ENCODE measurements at places on chromosomes 16 and 17.

- DNase-seq, result no peak
Measured at GRCh38 chr16:31182391-31182790, 2.5 kb downstream of the FUS start.

DNA sequence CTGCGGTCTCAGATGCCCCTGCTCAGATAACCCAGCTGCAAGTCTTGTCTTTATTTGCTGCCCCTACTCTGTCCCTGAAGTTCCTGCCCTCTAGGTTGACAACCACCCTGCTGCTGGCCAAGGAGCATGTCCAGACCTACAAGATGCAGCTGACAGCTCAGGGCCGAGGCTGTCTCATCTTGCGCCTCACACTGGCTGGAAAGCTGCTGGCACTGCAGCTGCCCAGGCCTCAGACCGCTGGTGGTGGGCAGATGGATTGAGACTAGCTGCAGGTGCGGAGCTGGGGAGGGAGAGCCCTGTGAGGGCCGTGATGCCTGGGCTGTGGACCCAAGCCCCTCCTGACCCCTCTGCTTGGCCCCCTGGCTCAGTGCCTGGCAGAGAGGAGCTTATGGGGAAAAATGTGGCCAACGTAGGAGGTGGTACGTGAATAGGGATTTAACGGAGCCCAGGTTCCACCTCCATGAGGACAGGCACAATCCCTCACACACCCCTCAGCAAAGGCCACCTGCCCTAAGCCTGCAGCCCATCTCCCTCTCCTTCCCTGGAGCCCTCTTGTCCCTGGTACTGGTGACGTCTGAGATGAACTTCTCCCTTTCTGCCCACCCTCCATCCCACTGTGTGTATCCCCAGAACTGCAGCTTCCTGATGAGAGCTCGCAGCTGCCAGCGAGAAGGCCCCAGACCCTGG, 8.3 kb upstream of the GALK1 start:
- DNase-seq, result no peak

DNA sequence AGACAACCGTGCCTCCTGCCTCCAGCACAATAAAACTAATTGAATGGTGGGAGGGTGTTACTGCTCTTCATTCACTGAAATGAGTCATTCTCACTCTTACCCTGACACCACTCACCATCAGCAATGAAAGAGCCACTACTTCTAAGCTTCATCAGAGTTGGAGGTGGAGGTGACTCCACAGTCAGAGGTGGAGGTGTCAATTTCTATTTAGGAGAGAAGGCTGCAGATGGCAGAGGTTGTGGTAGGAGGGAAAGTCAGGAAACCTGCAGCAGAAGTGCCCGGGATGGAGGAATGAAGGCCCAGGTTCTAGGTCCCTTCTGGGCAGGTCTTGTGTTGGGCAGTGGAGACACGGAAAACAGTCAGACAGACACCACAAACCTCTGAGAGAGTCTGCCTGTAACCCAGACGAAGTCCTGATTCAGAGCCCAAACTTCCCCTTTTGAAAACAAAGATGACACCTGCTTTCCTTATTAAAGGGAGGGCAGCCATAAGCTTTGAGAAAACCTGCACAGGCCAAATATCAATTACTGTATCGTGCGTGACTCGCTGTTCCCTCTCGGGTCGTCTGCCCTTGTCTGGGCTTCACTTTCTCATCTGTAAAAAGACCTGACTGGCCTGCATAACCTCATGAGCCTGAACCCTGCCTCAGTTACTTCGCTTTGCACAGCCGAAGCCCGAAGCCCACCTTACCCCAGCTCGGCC, 668 bp downstream of the ATPAF2 start:
- no peak for DNase-seq

DNA sequence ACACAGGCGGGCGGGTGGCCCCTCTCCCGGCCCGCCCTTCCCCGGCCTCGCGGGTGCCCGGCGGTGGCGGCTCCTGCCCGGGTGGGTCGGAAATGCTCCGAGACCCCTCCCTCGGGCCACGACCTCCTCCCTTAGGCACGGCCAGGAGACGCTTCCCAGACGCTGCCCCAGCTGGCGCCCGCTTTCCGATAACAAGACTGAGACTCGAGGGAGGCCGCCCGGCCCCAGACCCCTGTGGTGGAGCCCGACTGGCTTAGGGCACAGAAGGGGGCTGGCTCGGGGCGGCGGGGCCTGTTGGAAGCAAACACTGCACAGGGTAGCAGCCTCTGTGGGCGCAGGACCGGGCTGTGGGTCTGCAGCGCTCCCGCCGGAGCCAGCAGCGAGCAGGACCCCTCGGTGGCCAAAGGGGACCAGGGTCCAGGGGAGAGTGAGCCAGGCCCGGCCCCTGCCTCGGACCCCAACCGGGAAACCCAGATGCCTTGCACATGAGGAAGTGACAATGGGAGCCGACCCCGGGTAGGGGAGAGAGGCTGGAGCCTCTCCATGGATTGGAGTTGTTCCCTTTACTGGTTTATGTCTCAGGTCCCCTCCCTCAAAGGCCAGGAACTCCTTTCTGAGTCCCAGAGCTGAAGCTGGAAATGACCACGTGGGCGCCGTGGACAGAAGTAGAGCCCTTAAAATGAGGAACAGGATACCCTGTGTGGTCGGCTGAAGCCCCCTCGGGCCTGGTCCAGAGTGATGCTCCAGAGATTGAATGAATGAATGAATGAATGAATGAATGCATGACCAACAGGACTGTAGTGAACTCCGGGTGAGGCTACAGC, 19.8 kb upstream of the ADCY7 start:
- no peak for DNase-seq

- DNase-seq, result no peak
Measured at GRCh38 chr17:35713069-35713728, 18.2 kb upstream of the RASL10B start.

DNA sequence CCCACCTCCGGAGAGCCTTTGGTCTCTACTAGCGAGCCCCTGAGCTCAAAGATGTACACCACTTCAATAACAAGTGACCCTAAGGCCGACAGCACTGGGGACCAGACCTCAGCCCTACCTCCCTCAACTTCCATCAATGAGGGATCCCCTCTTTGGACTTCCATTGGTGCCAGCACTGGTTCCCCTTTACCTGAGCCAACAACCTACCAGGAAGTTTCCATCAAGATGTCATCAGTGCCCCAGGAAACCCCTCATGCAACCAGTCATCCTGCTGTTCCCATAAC, 702 bp downstream of the SPN start:
- no peak for DNase-seq

GRCh38 chr17:50763716-50764475, 3.4 kb downstream of the ANKRD40CL start:
- no peak for DNase-seq

DNA sequence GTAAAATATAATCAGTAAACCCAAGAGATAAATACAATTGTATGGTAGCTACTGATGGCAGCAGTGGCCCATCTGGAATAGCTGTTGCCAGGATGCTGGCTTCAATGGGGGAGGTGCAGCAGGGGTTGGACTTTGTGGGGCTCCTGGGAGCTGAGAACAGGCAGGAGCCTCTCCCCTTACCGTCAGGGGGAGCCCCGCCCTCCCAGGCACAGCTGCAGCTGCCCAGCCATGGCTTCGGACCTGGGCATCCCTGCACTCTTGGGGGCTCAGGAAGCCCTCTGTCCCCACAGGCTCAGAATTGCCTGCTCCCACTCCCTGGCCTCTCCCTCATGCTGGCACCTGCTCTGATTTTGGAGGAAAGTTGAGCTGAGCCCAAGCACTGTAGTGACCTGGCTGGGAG, 741.1 kb downstream of the CDH11 start:
- DNase-seq, result no peak

- DNase-seq, result no peak
Measured at GRCh38 chr17:19309701-19310100, 52.8 kb downstream of the B9D1 start.

DNA sequence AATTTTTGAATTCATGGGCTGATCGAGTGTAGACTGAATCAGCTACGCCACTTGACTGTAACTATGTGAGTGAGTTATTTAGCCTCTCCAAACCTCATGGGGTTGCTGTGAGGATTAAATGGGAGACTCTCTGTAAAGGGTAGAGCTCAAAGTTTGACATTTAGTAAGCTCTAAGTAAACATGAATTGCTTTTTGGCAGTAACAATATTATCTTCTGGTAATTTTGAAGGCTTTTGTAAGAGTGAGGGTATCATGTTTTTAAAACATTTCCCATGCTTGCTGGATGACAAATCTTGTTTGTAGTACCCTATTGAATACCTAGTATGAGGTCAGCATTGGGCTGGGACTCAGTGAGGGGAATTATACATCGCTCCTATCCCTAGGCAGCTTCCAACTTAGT, 35.3 kb downstream of the MRTFB start:
- DNase-seq, result no peak

DNA sequence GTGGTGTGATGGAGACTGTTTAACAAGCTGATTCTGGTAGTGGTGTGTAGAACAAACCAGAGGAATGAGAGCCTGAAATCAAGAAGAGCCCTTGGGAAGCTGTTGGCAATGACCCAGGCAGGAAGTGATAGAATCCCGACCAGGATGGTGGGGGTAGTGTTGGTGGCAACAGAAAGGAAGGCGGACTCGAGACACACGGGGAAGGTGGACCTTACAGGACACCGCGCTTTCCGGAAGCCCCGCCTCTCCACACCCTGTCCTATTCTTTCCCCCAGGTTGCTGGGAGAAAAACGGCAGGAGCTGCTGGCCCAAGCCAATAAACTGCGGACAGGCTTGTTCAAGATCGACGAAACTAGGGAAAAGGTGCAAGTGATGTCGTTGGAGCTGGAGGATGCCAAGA, 30.0 kb upstream of the KDM6B start:
- DNase-seq, result no peak

DNA sequence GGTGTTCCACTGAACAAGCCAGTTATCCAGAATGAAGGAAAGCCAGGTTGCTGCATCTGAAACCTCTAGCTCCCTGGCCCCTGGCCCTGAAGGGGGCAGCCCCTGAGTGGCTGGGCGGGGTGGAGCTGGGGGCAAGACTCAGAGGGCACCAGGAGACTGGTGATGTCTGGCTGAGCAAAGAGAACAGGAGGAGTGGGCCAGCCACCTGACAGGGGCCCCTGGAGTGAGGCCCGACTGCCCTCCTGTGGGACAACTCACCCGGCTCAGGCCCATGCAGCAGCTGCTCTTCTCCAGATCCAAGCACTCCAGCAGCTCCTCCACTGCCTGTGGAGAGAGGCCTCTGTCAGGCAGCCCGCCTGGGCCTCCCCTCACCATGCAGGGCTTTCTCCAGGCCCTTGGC, 60.4 kb downstream of the PIPOX start:
- DNase-seq, result no peak

DNA sequence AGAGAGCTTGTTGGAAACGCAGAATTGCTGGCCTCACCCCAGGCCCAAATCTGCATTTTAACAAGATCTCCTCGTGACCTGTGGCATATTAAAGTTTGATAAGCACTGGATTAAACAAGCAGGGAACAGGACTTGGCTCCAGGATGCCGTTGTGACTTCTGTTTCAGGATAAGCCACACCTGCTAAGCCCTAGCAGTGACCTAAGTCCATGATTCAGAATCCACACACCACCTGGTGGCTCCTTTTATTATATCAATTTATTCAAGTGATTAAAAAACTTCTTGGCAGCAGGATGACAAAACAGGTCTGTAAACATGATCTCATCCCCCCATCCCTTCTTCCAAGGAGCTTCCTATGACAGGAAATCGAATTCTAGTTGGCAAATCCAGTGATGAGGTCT, 9.1 kb downstream of the NAGPA start:
- no peak for DNase-seq

- DNase-seq, result no peak
Measured at GRCh38 chr16:12122202-12122601, 145.7 kb downstream of the SNX29 start.

- no peak for DNase-seq
Measured at GRCh38 chr17:77459018-77459755, 318.4 kb downstream of the SEC14L1 start.

- no peak for DNase-seq
Measured at GRCh38 chr16:26647870-26648269, 418.9 kb upstream of the C16orf82 start.

DNA sequence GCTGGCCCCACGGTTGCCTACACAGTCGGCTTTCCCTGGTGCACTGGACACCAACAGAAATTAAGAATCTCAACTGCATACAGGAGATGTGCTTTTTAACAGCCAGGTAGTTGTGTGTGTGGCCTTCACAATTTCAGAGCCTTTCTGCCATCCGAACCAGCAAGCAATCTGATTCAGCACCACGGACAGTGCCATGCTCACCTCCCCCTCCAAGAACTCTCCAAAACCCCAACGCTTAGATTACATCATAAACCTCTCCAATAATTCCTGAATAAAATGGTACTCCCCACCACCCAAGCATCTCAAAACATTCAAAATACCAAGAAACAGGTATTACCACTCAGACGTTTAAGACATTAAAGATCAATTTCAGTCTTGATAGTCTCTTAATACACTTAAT, 31.8 kb downstream of the USP7 start:
- DNase-seq, result no peak

DNA sequence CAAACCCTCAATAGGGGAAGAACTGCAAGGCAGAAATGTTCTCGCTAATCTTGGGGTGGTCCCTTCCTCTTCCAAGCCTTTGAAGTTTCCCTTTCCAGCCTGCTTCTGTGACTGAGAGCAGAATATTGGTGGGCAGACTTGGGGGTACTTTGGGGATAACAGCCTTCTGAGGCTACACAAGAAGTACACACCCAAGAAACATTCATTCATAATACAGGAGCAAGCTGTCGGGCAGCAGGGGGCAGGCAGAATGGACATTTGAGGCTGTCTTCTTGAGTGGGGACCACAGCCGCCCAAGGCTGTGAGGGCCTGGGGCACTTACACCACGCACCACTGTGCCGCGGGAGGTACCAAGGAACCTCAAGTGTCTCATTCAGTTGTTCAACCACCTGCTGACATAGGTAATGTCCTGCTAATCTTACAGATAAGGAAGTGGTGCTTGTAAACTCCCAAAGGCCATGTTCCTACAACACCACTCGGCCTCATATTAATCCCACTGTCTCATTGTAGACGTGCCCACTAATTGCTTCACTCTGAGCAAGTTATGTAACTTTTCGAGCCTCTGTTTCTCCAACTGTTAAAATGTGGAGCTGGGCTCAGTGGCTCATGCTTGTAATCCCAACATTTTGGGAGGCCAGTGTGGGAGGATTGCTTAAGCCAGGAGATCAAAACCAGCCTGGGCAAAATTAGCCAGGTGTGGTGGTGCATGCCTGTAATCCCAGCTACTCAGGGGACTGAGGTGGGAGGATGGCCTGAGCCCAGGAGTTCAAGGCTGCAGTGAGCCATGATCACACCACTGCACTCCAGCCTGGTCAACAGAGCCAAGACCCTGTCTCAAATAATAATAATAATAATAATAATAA, 2.5 kb upstream of the MRPS23 start:
- no peak for DNase-seq

All from stimulated activated CD4-positive, alpha-beta T cell treated with anti-CD3 and anti-CD28 coated beads, TNF-alpha, amount 100 ng/mL, for 1 hour (primary cell).